DMS79 treated with DMSO at 0.1 percent for 48 hours (cell line): ENCODE measurements at places on chromosomes 3 and 15.
A peak's percentile ranks its signal among the peaks of the same experiment; 100 is the strongest.

DNA sequence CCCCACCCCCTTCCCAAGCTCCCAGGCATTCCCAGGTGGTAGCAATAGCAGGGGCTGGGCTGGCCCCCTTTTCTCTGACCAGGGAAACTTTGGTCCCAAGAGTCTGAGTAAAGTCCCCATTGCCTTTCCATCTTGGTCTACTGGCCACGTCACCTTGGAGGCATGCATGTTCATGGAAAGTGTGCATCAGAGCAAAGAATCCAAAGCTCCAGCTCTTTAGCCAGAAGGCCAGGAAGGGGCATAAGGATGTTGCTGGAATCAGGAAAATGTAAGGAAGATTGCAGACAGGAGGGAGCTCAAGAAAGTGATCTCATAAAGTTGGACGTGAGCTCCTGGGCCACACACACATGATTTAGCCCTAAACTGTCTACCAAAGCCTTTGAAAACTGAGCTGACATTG, 63.6 kb downstream of the KBTBD12 start:
- no peak for DNase-seq

- no peak for DNase-seq
Observed at GRCh38 chr3:58184309-58184981, 26.3 kb downstream of the DNASE1L3 start.

GRCh38 chr15:91055548-91056331, 33.3 kb upstream of the VPS33B start:
- peak; percentile 30 for DNase-seq

- no peak for DNase-seq
Observed at GRCh38 chr15:39504808-39505207, 76.1 kb upstream of the THBS1 start.

- no peak for DNase-seq
Observed at GRCh38 chr15:57031605-57032004, 113.2 kb downstream of the TCF12 start.

GRCh38 chr15:93049914-93050578, 39.0 kb downstream of the RGMA start:
- DNase-seq, result peak; percentile 55

DNA sequence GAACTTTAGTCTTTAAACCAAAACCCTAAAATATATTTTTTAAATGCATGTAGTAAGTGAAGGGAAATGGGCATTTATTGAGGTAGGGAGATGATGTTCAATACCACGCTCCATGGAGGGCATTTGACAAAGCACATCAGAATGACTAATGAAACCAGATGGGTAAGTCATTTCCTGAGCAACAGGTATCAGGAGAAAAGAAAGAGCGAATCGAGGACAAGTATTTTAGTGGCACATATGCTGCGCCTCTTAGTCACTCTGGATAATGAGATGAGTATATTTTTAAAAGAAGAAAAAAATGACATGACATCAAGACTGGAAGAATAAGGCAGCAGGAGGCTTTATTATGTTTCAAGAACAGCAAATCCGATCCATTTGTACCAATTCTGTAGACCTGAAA, 129.0 kb upstream of the ARHGEF3 start:
- no peak for DNase-seq

DNA sequence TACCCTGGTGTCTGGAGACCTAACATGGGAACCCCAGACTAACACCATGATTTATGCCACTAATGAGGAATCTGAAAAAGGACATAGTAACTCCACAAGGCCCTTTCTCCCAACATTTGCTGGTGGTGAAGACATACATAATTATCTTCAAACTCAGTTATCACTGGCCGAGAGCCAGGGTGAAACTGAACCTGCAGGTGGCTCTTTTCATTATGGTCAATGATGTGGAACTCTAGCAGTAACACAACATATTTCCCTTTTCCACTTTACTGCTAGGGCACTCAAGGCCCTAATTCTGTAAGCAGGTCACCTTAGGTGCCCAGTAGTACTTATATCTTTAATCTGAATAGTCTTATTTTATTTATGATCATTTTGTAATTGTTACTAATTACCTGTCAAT, 326.4 kb upstream of the SATB1 start:
- no peak for DNase-seq

DNA sequence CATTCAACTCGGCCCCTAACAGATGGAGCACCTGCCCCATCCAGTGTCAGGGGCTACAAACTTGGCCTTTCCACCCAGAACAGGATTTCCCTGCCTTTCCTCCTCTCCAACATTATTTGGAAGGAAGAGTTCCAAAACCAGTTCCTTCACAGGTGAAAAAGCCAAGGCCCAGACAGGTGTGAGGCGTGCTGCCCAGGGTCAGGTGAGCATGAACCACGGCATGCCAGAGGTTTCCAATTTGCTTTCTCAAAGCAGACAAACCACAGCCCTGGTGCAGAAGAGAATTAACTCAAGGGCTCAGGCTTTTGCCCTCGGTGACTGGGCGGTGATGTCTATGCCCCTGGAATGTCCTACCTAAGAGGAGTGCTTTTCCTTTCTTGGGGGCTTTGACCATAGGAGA, 43.2 kb downstream of the LDHAL6B start:
- no peak for DNase-seq

DNA sequence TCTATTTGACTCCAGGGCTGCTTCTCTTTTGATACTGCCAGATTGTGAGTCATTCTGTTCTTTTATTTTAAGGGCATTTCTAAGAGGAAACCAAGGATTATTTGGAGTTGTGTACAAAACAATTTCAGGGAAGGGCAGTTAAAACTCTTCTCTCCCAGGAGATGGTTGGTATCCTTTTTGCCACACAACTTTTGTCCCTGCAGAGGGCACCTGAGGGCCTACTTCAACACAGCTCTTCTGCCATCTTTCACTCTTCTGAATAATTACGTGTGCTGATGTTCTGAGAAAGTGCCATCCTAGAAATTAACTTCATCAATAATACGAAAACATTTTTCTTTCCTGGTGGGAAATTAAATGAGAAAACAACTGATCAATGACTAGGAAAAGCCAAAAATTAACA, 75.7 kb upstream of the GADL1 start:
- DNase-seq, result no peak

- no peak for DNase-seq
Observed at GRCh38 chr15:69663441-69663840, 210.8 kb downstream of the RPLP1 start.

- no peak for DNase-seq
Observed at GRCh38 chr3:29311795-29312194, 30.9 kb downstream of the RBMS3 start.

- DNase-seq, result peak; percentile 1
Observed at GRCh38 chr15:57640930-57641682, 49.4 kb downstream of the MYZAP start.

DNA sequence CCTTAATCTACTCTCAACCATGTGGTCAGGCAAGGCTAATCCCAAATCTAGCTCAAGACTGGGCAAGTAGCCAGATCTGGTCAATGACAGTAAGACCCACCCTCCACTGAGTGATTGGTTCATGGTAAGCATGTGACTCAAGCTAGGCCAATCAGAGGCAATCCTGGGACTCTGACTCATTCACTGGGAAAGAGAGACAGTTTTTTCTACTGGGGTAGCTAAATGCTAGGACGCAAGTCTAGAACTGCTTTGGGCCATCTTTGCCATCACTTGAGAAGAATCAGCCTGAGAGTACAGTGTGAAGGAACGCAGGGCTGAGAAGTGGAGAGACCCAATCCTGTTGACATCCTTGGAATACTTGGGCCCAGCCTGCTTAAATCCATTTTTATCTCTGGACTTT, 9.4 kb upstream of the RAD18 start:
- DNase-seq, result no peak

- no peak for DNase-seq
Observed at GRCh38 chr3:193996641-193997089, 139.3 kb upstream of the HES1 start.

DNA sequence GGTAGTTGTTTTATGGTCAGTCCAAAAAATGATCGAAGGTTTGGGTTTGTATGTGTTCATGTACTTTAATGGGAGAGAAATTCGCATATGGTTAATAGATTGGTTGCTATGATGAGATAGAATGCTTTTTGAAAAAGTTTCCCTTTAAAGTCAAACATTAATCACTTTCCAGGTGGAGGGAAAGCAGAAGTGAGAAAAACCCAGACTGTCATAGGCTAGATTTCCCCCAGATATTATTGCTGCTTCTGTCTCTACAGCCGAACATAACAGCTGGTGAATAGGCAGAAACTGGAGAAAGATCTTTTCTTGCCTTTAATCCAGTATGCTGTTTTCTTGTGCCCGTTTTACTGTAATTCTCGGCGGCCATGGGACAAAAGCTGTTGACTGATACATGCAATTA, 287.6 kb downstream of the SOX2 start:
- no peak for DNase-seq

GRCh38 chr15:66644869-66645268, 57.2 kb upstream of the SMAD6 start:
- DNase-seq, result no peak

DNA sequence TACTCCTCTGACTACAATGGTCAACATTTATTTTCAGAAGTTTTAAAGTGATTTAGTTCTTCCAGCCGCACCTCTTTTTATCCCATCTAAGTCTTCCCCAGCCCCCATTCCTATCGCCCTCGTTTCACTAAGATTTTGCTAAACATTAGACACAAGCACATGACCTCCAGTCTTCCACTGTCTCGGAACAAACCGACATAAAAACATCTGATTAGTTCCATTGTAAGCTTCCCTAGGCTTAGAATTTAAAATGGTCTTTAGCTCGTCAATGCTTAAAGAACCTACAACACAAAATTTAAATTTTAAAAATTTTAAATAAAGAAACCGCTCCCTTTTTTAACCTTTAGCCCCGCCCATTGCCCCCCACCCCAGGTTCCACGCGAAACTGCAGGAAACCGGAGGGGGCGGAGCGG, 284 bp upstream of the TSC22D2 start:
- DNase-seq, result no peak

- no peak for DNase-seq
Observed at GRCh38 chr3:23003733-23004046, 199.4 kb upstream of the UBE2E2 start.

DNA sequence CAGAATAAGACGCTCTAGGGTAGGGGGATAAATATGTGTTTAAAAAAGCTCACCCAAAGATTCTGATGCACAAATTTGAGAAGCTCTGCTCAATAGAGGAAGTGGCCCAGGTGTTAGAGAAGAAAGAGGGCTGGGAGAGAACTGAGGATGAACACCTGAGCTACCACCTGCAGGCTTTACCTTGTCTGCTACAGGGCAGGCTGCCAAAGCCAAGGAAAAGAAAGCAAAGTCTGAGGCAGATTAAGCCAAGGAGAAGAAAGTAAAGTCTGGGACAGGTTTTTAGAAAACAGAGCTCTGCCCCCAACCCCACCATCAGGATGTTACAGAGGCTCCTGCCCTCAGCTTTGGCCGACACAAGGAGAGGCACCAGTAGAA, 92.9 kb downstream of the THRB start:
- DNase-seq, result no peak

DNA sequence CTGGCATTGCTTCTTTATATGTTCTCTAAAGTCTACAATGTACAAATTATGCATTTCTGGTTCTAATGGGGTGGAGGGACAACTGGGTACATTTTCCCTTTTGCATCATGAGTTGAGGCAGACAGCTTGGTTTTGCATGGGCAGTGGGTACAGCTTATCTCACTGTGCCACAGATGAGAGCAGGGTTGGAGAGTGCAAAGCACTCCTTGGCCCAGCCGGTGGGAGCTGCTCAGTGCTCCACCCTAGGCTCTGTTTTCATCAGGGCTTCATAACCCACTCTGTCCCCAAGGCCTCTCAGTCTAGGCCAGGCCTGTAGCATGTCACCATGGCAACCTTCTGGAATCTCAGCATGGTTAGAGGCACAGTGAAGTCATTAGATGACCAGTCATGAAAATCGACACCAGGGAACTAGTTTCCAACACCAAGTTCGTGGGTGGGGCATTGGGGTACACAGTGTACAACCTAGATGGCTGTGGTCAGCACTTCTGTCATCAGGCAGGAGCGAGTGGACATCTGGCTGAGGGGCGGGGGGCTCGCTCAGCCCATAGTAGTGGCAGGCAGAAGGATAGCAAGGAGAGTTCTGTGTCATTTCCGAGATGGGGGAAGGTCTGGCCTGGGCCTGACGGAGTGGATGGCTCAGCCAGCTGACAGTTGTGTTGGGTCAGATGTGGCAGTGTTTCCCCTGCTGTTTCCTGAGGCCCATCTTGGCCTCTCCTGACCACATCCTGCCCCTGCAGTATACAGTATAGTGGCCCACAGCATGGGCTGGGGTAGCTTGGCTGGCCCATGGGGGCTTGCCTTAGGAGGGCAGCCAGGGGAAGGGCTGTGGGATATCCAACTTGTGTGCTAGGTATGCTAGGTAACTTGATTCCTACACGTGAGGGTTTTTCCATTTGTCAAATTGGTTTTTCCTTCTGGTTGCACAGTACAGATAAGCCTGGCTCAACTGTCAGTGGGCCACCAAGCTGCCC, 75.7 kb upstream of the PRR23C start:
- no peak for DNase-seq

GRCh38 chr3:197300361-197300760, 1.9 kb upstream of the DLG1 start:
- DNase-seq, result no peak

GRCh38 chr3:195905970-195906864, 2.1 kb downstream of the TNK2 start:
- DNase-seq, result peak; percentile 76

GRCh38 chr3:165491487-165491886, 295.3 kb upstream of the SLITRK3 start:
- no peak for DNase-seq

GRCh38 chr3:189673535-189673934, 42.3 kb downstream of the TP63 start:
- no peak for DNase-seq

- DNase-seq, result no peak
Observed at GRCh38 chr15:88438181-88438580, 29.0 kb downstream of the MRPL46 start.

DNA sequence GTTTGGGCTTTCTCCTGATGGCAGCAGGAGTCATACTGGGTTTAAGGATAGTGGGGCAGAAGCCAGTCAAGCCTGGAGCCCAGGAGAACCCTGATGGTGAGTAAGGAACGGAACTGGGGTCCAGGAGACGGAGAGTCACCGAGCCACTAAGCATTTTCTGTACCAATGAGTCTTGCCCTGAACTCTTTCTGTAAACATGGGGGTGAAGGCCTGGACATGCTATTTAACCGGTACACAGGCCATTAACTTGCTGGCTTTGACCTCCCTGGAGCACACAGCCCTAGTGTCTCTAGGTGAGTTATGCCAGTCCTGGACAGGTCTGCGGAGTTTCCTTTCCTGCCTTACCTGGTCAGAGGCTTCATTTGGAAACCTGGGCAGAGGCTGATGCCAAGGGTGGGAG, 3.9 kb downstream of the SLC6A6 start:
- DNase-seq, result no peak

DNA sequence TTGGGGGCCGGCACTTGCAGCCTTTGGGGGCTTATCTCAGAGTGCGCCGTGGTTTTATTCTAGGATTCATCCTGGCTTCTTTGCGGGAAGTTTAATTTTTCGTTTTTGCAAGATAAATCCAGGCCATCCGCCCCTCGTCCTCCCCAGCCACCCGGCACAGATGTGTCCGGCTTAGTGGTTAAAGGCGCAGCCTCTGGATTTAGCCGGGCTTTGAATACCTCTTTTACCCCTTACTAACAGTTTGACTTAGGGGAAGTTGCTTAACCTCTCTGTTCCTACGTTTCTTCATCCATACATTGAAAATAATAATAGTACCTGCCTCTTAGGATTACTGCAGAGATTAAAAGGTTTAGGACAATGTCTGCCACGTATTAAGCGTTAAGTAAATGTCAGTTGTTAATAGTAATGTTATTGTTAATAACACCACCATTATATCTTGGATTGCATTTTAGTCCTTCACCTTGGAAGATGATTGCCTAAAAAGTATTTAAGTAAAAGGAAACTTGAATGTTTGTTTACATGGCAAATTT, 714 bp downstream of the ECT2 start:
- DNase-seq, result peak; percentile 54

GRCh38 chr3:27310688-27311087, 58.5 kb downstream of the NEK10 start:
- DNase-seq, result no peak

GRCh38 chr3:7075901-7076300, 215.0 kb downstream of the GRM7 start:
- DNase-seq, result no peak
